CD4-positive, alpha-beta T cell treated with Interferon alpha-2 for 1 hour (primary cell): ENCODE measurements at places on chromosomes 16 and 17.

- peak; percentile 50 for DNase-seq
These were observed 217.4 kb upstream of the TNRC6C start for GRCh38 chr17:77741109-77741508.

DNA sequence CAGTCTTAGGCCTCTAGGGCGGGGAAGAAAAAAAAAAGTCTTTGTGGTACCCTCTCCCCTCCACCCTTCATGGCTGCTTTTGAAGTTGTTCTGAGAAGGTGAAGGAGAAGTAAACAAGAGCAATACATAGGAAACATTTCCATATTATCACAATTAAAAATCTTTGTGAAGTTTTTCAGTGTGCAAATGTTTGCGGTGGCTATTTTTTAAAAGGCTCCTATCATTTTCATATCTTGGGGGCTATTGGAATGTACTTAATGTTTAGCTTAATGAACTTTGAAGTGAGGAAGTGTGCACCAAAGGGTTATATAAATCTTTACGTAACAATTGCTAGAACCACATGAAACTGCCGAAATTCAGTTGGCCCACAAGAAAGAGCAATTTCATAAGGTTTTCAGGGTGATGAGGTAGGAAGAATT, 7.6 kb downstream of the NOL11 start:
- peak; percentile 53 for DNase-seq

- peak; percentile 95 for DNase-seq
These were observed 25.5 kb upstream of the ALKBH5 start for GRCh38 chr17:18158022-18158600.

GRCh38 chr16:88287219-88287618, 95.5 kb upstream of the ZNF469 start:
- DNase-seq, result no peak

DNA sequence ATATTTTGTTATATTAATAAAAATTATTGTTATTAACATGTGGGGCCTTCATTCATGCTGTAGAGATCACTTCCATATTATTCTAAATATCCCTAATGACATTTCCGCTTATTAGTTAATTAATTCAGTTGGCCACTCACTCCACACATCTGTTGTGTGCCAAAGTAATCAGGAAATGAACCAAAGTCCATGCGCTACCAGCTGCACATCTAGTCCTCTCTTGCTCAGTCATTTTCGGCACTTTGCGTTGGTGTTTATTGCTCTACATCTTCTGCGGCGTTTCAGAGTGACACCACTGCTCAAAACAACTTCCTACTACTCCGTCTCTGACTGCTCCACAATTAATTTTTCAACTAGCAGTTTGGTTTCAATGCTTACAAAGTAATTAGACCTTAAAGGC, 101.4 kb upstream of the ZFHX3 start:
- no peak for DNase-seq

- no peak for DNase-seq
These were observed 124.3 kb downstream of the NPIPB5 start for GRCh38 chr16:22634954-22635353.

GRCh38 chr16:2776500-2777139, 460 bp downstream of the ELOB start:
- no peak for DNase-seq

DNA sequence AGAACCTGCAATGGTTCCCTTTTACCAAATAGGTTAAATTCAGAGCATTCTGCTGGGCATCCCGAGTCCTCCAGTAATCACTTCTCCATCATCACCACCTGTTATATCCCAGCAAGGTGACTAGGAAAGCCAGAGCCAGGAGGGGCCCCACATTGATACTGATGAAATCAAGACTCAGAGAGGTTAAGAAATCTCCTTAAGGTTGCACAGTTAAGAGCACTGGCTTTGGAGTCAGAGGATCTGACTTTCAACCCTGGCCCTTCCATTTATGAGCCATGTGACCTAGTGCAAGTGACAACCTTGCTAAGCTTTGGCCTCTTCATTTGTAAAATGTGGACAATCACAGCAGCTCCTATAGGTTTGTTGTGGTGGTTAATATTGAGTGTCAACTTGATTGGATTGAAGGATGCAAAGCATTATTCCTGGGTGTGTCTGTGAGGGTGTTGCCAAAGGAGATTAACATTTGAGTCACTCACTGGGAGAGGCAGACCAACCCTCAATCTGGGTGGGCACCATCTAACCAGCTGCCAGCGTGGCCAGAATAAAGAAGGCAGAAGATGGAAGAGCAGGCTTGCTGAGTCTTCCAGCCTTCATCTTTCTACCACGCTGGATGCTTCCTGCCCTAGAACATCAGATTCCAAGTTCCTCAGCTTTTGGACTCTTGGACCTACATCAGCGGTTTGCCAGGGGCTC, 194.2 kb upstream of the ASIC2 start:
- DNase-seq, result no peak

DNA sequence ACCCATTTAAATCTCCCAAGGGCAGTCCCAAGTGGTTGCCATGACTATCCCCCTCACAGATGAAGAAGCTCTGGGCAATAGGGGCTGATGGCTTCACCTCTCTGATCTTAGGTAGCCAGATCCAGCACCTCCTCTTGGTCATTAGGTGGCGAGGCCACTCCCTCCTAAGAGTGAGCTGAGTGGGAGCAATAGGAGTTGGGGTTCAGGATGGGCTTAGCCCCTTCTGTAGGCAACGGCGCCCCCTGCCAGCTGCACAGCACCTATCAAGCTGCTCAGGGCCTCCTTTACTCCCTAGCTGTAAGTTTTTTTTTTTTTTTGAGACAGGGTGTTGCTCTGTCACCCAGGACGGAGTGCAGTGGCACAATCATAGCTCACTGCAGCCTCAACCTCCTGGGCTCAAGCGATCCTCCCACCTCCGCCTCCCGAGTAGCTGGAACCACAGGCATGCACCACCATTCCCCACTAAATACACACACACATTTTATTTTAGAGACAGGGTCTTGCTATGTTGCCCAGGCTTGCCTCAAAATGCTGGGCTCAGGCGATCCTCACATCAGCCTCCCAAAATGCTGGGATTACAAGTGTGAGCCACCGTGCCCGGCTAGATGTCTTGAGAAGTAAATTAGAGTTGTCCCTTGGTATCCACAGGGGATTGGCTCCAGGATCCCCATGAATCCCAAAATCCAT, 3.5 kb upstream of the RRAD start:
- DNase-seq, result no peak

GRCh38 chr16:84596801-84597527, 20.9 kb downstream of the COTL1 start:
- no peak for DNase-seq

GRCh38 chr16:30368122-30368791, 2.0 kb downstream of the TBC1D10B start:
- no peak for DNase-seq

DNA sequence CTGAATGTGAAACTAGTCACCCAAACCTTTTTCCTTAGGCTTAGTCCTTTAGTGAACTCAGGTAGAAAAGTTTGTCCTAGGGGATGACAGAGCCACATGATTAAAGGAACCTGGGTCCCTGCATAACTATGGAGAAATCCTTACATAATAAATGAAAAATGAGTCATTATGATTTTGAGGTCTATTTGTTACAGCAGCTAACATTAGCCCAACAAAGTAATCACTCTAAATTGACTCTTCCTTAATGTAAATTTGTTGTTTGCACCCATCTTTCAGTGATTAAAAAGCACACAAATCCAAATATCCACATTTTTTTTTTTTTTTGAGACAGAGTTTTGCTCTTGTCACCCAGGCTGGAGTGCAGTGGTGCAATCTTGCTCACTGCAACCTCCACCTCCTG, 32.0 kb downstream of the OGFOD1 start:
- DNase-seq, result no peak

DNA sequence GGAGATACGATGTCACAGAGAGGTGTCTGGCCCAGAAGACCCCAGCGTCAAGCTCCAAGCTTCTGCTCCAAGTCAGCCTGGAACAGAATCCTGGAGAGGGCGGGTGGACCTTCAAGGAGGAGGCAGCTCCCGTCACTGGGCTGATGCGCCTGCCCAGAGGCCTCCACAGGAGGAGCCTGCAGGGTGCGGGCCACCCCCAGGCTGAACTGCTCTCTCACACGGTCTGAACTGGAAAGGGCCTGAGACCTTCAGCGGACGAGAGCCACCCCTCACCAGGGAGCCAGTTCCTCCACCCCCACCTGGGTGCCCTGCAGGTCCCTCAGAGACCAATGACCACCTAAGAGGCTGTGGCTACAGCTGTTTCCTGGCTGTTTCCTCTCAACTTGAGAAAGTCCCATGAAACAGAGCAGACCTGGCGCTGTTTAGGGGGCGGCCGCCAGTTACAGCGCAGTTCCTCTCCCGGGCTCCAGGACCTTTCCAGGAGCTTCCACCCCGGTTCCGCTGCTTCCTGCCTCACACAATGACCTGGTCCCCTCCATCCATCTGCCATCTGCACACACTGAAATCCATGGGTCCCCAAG, 36.0 kb upstream of the KLHDC4 start:
- no peak for DNase-seq
